Lower lobe of right lung (tissue), 2 donors: ENCODE measurements at places on chromosomes 5 and 9. TPM values are rescaled to one million over a fixed set of nuclear protein-coding genes. Genes with fewer than 3 reads are reported as not detected.

GRCh38 chr9:85137696-85138095 lies 468.2 kb downstream of the NTRK2 start:
- no peak for DNase-seq

Gene POU4F3
- not detected for total RNA-seq

GRCh38 chr5:13553896-13554295 lies 390.6 kb downstream of the DNAH5 start:
- DNase-seq: no peak

Gene HTR4
- not detected for total RNA-seq

GRCh38 chr5:147426640-147427327 lies 83.1 kb downstream of the DPYSL3 start:
- DNase-seq: no peak

DNA sequence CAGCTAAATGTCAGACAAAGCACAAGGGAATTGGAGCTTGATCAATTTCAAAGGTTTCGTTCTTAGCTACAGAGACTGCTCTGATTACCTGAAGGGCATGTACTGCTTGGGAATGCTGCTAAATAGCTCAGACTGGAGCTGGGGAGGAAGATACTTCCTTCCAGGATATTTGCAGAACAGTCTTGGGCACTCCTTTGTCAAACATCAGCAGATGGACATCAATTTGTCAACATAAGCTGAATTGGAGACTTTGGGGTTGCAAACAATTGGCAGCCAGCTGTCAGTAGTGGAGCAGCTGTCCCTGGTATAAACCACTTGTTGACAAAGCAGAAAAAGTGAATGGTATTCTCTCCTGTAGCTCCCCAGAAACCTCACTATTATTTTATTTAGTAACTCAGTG lies 182.0 kb downstream of the CCDC192 start:
- DNase-seq: no peak

GRCh38 chr9:98043915-98044314 lies 12.6 kb upstream of the NANS start:
- no peak for DNase-seq

DNA sequence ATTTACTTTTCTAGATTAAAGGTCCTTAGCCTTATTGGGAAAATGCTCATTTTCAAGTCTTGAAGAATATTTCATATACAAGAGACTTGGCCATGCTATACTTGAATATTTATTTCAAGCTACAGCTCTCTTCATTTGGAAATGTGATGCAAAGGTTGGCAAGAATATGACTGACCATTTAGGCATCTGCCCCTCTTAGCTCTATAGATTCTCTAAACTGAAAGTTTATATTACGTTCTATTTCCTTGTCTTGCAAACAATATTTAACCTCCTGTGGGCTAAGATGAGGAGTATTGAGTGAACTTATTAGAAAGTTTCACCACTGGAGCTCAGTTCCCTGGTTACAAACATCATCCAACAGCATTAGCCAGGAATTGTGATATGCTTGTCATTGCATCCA lies 593.1 kb downstream of the MAT2B start:
- no peak for DNase-seq

DNA sequence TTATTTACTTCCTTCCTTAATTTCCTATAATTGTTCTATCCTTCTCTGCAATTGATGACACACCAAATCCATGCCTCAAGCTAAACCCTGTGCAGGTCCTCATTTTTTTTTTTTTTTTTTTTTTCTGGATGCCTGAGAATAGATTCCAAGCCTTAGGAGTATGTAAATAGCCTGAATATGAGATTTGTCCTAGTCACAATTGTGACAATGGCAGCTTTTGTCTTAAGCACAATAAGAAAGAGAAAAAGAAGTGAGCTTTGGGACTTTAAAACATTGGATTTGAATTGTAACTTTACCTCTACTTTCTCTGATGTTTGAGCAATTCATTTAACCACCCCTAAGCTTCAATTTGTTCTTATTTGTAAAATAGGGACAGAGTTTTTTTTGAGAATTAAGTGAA lies 280.5 kb downstream of the TUSC1 start:
- DNase-seq: no peak

Gene TRPM6
- total RNA-seq: 0.44 TPM

DNA sequence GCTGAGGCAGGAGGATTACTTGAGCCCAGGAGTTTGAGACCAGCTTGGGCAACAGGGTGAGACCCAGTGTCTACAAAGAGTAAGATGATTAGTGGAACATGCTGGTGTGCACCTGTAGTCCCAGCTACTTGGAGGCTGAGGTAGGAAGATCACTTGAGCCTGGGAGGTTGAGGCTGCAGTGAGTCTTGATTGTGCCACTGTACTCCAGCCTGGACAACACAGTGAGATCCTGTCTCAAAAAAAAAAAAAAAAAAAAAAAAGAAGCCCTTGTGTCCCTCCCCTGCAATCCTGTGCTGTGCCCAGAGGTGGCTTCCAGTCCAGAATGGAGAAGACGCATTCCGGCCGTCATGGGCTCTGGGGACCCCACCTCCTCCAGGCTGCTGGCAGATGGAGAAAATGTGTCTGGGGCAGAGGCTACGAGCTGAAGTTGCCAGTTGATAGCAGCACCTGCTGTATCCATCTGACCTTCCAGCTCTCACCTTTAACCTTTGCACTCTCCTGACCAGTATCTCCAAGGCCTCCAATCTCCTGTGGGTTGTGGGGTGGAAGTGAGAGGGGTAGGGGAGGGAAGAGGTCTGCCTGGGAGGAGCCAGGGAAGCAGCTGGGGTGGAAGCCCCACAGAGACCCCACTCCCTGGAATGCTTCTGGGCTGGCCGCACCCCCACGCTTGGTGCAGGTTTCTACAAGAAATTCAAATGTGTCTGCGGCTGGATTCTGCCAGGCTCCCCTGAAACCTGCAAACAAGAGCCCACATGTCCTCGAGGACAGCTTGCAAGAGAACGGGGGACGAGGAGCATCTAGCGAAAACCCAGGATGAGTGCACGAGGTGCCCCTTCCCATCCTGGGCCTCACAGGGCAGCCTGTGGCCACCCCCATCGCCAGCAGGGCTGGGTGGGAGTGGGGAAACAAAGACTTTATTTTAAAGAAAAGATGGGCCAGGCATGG lies 148.3 kb upstream of the IER5L start:
- peak; percentile 22 for DNase-seq

DNA sequence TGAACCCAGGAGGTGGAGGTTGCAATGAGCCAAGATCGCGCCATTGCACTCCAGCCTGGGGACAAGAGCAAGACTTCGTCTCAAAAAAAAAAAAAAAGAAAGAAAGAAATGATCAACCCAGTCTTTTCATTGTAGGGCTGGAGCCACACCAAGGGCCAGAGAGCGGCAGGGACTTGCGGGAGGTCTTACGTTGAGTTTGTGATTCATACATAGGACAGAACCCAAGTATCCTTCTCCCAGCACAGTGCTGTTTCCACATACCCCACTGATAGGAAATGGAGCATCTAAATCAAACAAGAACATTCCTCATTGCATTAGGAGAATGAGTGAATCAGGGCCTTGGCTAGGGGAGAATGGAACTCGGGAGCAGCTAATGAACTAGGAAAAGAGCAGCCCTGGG lies 3.5 kb upstream of the TNIP1 start:
- no peak for DNase-seq

- DNase-seq: no peak
Observed at GRCh38 chr5:54981928-54982327, 3.5 kb downstream of the ESM1 start.

Gene S1PR3
- 10.0 TPM for total RNA-seq

Gene ANKHD1
- total RNA-seq: 133 TPM

DNA sequence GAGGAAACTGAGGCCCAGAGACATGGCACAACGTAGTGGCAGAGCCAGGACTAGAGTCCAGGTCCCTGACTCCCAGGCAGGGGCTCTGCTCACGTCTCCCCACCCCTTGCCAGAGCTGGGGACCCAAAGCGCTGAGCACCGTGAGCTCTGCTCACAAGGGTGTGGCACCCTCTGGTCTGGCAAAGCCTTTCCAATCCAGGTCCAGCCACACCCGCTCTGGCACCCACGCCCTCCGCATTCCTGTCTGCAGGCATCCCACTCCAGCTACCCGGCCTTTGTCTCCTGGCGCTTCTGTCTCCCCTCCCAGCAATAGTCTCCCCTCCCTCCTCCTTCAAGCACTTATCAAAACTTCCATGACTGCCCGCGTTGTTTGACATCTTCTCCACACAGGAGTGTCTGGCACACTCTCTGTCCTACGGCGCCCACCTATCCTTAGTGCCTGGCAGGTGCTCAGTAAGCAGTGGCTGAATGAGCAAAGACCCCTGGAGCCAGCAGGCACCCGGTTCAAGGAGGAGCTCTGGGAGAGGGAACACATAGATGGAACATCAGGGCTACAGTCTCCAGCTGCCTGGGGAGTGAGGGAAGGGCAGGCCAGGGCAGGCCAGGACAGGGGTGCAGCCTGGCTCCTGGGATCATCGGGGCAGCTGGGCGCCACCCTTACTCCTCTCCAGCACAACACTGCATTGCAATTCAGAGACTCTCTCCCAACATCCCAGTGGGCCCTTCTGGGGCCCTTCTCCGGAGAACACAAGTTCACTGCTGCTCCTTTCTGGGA lies 12.0 kb downstream of the HIGD2A start:
- no peak for DNase-seq

- DNase-seq: no peak
Observed at GRCh38 chr5:109310315-109310714, 99.5 kb downstream of the PJA2 start.

Gene FIBCD1
- 1.3 TPM for total RNA-seq

DNA sequence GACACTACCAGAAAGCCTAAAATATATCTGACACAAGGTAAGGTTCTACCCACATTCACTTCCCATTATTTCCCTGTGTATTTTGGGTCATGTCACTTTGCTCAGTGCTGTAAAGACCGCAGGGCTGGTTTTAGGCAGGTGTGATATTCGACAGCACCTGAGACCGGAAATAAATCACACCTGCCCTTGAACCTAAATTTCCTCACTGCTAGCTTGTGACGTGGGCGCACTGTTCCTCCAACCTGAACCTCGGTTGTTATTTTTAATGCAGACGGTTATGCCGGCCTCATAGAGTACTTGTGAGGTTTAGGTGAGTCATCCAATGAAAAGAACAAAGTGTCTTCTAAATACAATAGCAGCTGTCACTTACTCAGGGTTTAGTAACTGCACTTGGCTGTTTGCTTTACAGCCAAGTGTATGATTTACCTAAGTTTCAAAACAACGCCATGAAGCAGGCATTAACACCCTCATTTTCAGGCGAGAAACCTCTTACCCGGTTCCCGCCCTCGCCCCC lies 20.7 kb upstream of the ZNF782 start:
- DNase-seq: no peak

Gene CCDC152
- 1.3 TPM for total RNA-seq

DNA sequence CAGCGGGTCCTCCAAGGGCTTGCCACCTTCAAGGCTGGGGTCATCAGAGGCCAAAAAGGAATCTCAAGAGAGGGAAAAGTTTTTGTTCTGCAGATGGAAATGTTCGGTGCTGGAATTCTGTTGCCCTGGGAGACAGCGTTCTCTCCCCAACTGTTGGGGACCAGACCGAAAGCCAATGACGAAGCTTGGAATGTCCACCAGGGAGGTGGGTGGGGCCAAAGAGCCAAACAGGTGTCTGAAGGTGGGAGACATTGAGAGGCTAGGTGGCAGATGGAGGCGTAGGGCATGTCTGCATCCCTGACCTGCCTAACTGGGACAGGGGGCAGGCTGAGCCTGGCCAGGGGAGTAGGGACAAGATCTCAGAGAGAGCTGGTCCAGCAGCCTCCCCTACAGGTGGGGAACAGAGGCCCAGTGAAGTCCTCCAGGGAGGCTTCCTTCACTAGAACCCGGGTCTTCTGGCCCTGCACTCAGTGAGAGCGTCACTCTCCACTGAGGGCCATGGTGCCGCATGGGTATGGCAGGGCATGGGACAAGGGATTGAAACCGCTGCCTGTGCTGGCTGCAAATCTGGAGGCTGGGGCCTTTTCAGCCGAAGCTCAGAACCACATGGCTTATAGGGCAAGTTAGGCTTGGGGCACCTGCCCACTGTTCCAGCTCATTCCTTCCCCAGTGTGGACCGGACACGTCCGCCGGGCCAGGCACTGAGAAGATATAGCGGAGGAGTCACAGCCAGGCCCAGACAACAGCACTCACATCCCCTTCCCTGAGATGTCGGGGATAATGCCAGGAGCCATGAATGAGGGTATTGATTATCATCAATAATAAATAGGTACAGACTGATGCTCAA lies 5.0 kb upstream of the FAM78A start:
- DNase-seq: no peak
